ENCODE measurements at places on chromosomes 1 and 21.

- DNase-seq = no peak
These were observed 6.1 kb downstream of the PRDM2 start for GRCh38 chr1:13706046-13706445.

- DNase-seq = no peak
These were observed 56.6 kb downstream of the PLXNA2 start for GRCh38 chr1:208187499-208188041.

DNA sequence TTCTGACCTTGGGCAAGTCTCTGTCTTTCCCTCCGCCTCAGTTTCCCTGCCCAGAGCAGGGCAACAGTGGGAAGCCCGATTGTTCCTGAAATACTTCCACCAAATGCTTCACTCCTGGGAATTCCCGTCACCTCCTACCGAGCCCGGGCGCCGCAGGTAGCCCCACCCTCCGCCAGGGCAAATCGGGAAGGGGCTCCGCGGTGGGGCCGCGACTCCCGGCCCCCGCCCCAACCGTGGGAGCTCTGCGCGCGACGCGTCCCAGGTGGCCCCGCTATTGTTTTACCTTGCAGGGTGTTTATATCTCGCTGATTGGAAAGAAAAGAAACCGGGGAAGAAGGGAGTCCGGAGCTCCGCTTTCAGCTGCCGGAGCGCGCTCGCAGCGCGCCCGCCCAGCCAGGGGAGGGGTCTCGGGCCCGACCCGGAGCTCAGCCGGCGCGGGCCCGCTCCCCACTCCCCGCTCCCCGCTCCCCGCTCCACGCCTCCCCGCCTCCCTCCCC, 407 bp downstream of the IGSF3 start:
- no peak for DNase-seq

- no peak for DNase-seq
These were observed 153.3 kb downstream of the TOMM20 start for GRCh38 chr1:234975122-234975940.

DNA sequence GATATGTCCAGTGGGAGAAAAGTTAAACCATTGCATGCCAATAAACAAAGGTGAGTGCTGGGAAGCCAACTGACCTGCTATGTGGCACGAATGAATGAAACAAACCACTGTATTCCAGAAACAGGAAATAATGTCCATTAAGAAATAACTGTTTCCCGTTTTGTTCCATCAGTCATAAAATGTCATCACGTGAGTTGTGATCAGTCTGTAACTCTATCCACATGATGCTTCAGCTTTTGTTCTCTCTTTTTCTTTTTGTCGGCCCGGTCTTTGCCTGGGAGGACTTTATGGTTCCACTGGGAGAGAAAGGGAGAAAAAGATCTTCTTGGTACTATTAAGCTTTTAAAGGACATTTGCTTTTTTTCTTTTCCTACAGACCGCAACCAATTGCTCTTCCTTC, 179.9 kb downstream of the TGFB2 start:
- DNase-seq = no peak

DNA sequence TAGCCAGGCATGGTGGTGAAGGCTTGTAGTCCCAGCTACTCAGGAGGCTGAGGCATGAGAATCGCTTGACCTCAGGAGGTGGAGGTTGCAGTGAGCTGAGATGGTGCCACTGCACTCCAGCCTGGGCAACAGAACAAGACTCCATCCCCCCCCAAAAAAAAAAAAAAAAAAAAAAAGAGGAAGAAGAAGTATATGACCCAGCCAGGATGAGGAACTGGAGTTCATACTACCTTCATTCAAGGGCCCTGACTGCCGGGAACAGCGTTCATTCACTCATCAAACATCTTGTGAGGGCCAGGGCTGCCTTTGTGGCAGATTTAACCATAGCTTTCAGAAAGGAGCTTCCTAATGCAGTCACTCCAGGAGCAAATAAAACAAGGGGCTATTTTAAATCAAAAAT, 127.6 kb downstream of the MRPS6 start:
- no peak for DNase-seq

DNA sequence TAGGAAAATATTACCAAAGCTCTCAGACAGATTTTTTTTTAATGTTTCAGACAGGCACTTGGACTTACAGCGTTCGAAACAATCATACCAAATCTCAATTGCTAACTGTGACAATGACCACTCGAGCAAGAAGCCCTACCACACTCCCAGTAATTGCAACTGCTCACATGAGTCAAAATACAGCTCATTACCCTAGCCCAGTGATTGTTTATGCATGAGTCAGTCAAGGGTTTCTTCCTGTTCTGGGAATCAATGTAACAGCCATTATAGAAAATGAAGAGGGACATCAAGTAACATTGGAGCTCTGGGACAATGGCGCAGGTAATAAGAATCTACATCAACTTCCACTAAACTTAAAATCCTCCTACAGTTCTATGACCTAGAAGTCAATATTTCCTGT, 56.1 kb upstream of the SH3GLB1 start:
- no peak for DNase-seq

DNA sequence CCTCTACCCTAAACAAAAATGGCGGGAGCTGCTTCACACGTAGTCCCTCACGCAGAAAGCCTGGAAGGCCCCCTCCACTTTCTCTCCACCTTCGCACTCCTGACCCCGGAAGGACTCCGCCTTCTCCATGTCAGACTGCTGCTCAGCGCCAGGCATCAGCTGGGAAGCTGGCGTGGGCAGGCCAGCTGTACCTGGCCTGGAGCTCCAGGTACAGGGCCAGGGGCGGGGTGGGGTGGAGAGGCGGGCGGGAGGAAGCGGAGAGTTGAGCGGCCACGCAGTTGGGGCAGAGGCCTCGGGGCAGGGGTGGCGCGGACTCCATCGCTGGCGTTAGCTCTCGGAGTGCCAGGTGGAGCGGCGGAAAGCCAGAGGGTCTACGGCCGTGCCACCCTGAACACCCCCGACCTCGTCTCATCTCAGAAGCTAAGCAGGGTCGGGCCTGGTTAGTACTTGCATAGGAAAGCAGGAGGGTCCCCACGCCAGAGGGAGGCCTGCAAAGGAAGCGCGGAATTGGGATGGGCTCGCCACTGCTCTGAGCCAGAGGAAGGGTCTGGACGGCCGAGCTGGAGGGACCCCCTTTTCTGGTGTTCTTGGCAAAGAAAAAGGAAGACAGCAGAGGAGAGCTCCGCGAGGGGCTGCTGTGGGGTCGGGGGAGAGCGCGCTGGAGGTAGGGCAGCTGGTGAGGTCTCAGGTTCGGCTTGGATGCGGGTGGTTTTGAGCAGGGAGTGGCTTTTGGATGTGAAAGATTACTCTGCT, at the start of gene MIGA1:
TSS of gene MIGA1 (plus strand) at position 121 of the 753 bp plus-strand sequence. CDS start 3,604 bp downstream, outside the sequence.
- DNase-seq = peak; percentile 72

- DNase-seq = no peak
These were observed 66.6 kb downstream of the TPR start for GRCh38 chr1:186308264-186309060.

GRCh38 chr1:233006541-233006973, 56.1 kb downstream of the NTPCR start:
- DNase-seq = no peak

- DNase-seq = peak; percentile 63
These were observed 66.6 kb downstream of the GABPA start for GRCh38 chr21:25801217-25802014.

- DNase-seq = no peak
These were observed 45.5 kb downstream of the TOR1AIP2 start for GRCh38 chr1:179831852-179832699.

DNA sequence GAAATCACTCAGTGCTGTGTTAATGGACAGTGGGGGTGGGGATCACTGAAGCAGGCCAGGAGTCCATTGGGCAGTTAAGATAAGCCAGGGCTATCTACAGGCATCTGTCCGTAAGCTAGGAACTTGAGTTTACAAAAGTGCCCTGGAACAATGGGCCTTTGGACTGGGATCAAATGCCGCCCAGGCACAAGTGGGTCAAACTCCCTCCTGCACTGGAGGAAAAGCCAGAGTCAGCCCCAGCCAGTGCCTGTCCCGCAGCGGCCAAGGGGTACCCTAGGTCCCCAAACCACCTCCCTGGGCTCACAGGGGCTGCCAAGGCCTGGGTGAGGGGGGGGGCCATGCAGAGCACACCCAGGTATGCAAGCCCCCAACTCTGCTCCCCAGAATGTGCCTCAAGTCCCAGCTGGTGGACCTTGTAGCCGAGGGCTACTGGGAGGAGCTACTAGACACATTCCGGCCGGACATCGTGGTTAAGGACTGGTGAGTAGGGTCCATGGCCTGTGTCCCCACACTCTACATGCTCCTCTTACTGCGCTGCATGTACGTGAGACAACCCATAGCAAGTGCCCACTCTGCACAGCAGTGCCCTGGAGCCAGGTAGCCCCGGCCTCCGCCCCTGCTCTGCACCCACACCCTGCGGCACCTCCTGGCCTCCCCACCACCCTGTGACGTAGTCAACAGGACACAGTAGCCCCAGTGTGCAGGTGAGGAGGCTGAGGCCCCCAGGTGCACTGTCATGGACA, 7.7 kb downstream of the FBXO6 start:
- no peak for DNase-seq

- no peak for DNase-seq
These were observed 20.7 kb downstream of the FOXO6 start for GRCh38 chr1:41381692-41382479.

DNA sequence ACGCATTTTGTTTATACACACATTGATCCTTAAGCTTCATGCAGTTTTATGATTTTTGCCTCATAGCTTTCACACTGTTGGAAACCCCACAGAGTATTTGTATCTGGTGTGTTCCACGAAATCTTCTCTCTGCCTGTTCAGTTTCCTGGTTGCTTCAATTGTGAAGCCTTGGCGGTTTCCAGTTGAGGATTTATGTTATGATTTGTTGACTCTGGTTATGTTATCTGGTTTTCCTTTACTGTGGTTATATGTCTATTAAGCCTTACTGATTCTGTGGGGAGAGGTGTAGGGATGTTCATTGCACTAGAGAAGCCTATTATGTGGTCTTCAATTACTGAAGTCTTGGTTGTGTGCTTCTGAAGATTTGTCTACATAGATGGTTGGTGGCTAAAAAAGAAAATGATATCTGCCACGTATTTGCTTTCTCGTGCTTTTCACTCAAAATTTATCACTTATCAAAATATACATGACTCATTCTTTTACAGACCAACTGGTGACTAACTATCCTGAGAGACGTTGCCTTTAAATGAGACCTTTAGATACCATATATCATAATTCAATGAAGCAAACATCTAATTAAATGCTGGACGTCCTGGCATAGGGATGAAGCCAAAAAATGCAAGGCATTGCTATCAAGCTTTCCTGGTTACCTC, 488.0 kb upstream of the B3GALT2 start:
- DNase-seq = no peak

DNA sequence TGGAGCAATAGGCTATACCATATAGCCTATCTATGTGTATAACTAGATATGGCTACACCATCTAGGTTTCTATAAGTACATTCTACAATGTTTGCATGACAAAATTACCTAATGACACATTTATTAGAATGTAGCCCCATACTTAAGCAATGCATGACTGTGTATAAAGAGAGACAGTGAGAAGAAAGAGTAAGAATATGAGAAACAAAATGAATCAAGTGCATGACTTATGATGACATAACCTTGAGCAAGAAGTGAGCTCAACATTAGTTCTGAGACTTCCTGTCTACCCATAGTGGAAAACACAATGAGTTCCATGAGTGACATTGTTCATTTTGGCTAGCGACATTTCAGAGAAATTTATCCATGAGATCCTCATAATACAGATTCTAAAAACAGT, 10.1 kb downstream of the SLC44A5 start:
- no peak for DNase-seq

DNA sequence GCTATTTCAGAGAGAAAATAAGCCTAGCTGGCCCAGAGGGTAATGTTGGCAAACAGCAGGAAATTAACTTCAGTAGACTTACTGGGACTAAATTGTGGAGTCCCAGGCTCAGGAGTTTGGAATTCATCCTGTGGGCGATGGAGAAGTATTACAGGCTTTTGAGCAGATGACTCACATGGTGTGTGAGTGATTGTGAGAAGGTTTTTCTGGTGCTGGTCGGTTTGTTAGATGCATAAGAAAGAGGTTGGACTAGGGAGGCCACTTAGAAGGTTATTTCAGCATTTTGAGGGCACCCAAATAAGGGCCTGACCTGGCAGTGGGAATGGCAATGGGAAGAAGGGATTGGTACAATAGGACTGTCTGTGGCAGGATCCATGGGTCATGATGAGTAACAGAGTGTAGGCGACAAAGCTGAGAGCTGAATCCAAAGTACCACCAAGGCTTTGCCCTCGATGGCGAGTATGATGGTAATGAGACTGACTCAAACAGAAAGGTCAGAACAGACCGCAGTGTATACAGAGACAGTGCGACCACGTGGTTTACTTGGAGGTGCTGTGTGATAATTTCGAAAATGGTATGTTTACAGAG, 69.2 kb upstream of the KIF26B start:
- DNase-seq = no peak

GRCh38 chr1:192600275-192600674, 24.7 kb downstream of the RGS1 start:
- no peak for DNase-seq

GRCh38 chr1:91575909-91576519, 75.4 kb downstream of the CDC7 start:
- DNase-seq = no peak

GRCh38 chr1:28449904-28450303, 55.9 kb upstream of the RCC1 start:
- no peak for DNase-seq

DNA sequence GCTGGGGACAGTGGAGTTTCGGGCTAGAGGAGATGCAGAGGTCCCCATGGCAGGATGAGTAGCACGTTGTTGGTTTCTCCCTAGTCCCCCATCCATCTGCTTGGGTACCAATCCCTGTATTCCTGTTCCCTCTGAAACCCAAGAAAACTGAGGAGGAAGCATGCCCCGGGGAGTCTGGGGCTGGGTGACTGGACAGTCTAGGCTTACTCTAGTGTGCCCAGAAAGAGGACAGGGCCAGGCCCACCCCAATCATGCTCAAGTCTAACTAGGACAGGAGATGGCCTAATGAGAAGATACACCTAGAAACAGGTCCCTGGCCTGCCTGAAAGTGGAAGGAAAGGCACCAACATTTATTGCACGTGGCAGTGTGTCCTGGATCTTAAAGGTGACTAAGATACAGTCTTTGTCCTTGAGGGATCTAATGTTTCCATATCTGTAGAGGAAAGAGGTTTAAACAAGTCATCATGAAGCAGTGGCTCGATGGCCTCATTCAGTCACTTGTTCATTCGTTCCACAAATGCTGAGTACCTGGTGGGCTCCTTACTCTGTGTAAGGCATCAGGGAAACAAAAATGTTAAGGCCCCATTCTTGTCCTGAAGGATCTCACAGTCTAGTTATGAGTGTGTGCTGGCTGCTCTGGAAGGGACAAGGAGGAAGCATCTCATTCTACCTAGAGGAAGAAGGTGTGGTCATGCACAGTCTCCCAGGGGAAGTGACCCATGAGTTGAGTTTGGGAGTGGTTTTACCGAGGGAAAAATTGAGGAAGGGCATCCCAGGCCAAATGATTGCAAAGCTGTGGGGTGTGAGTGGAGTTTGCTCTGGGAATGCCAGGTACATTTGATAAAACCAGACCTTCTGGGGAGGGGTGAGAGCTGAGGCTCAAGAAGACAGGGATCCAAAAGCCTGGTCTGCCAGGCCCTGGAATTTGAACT, 10.0 kb downstream of the CDK18 start:
- DNase-seq = no peak

DNA sequence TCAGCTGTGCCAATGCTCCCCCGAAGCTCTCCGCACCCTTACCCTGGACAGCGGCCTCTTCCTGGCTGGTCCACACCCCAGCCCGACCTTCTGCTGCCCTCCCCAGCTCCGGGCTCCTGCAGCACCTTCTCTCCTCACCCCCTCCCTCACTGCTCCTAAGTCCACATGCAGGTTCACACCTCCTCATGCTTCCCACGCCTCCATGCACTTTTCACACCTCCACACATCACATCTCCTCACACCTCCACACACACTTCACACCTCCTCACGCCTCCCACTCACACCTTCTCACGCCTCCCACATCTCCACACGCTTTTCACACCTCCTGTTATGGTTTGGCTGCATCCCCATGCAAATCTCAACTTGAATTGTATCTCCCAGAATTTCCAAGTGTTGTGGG, 18.9 kb downstream of the GPR137B start:
- no peak for DNase-seq
